ENCODE measurements at places on chromosomes 16 and 17.
A peak's percentile ranks its signal among the peaks of the same experiment; 100 is the strongest.

DNA sequence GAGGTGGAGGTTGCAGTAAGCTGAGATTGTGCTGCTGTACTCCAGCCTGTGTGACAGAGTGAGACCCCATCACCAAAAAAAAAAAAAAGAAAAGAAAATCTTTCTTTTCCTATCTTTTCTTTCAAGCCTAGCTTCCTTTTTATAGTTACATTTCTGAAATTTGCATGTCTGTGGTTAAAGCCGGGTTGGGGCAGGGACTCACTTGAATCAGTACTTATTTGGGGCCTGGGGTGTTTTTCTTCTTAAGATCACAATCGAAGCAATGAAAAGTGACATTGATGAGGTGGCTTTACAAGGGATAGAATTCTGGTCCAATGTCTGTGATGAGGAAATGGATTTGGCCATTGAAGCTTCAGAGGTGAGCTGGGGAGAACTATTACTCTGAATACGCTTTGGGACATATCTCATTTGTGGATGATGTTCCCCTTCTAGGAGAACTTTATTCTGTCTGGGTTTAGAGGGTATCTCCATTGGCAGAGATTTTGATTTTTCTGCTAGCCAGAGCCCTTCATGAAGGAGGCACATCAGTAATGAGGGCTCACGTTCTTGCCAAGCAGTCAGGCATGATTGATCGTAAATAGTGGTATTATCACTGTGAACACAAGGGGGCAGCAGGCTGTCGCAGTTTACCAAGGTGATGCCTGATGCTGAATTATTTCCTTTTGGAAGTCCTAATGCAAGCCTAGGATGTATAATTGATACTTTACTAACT lies 14.3 kb downstream of the KPNB1 start:
- DNase-seq = peak; percentile 25

- DNase-seq = no peak
Measured at GRCh38 chr16:4409081-4409932, 7.1 kb downstream of the CORO7 start.

GRCh38 chr16:19168371-19169081 lies 486 bp downstream of the SYT17 start:
- DNase-seq = no peak

- DNase-seq = no peak
Measured at GRCh38 chr17:73103641-73104335, 11.3 kb upstream of the SLC39A11 start.

DNA sequence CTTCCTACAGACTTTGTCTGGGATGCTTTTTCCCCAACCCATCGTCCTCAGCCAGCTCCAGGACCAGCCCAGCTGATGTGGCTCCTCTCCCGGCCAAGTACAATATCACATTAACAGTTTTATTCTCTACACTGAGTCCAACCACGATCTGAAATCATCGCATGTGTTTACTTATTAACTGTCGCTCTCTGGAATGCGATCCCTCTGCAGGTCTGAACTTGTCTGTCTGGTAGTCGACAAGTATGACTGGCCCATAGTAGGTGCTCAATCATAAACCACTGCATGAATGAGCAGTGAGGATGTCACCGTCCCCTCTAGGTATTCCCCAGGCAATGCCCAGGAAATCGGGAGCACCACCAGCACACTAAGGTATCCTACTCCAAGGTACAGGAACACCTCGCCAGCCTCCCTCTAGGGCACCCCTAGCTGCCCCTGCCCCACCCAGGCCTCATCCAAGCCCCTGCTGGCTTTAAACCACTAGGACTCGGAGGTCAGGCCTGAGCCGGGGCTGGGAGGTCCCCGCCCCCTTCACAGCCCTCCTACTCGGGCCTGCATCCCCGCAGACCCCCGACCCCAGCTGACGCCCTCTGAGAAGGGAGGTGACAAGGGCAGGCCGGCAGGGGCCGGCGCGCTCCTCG lies 27.7 kb downstream of the RTN4RL1 start:
- peak; percentile 63 for DNase-seq

DNA sequence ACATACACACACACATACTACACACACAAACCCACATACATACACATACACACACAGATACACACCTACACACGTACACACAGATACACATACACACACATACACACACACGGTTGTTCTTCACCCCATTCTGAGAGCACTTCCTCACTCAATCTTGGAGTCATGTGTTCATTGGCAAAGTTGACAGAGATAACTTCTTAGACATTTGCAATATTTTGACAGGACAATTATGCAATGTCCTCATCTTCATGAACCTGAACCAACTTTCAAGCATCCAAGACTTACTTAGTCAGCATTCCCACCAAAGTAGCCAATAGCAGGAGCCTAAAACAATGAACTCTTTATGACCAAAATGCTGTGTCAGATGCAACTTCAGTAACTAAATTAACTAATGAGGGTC lies 77.1 kb upstream of the DNAH17 start:
- no peak for DNase-seq

DNA sequence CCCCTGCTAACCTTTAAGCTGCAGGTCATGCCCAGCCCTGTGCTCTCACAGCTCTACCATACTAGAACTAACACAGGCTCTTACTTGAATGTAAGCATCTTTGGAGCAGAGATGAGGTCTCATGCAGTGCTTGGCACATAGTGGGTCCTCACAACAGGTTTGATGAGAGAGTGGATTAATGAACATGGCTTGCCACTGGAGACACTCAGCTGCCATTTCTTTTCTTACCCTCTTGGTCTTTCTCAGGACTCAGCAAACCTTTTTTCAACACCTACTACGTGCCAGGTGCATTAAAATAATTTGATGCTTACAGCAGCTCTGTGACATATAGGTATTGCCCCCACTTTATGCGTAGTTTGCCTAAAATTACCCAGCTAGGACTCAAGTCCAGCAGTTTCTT lies 133.2 kb downstream of the MSI2 start:
- DNase-seq = no peak

DNA sequence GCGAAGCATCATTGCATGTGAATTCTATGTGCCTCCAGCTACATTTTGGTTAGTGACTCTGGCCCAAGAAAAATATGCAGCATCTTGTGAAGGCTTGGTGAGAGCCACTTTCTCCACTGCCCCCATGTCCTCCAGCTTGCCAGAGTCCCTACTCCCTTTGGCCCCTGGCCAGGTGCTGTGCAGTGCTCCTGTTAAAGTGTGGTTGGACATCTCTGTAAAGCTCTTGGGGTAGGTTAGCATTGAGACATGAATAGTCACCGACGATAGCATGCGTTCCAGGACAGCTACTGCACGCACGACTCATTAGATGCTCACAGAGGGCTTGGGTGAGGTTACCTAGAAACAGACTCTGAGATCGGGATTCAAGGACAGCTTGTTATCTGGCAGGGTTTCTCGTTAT lies 48.6 kb downstream of the FOXL1 start:
- DNase-seq = no peak
